ENCODE measurements at places on chromosomes 7 and 10. TPM values are rescaled to one million over a fixed set of nuclear protein-coding genes. Genes with fewer than 3 reads are reported as not detected.

The EPHA1 gene
- not detected for total RNA-seq

The LIPJ gene
- 0.16 TPM for total RNA-seq

The AQP1 gene
- 191 TPM for total RNA-seq

GRCh38 chr10:75858339-75858738 is 426.9 kb downstream of the LRMDA start:
- no peak for DNase-seq

DNA sequence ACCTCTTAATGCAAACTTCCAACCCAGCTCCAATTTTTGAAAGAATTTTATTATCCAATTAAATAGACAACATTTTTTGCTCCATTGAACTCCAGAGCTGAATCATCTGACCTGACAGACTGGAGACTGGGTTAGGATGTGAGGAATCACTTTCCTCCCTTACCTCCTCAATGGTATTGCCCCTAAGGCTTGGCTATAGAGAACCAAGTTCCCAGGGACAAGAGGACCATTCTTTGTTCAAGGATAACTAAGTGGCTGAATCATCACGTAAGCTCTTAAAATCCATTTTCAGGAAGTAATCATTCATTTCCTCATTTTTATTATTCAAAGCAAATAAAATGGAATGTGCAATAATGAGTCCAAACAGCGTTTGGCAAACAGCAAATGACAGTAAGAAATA is 335.1 kb downstream of the GATA3 start:
- no peak for DNase-seq

- DNase-seq, result no peak
Observed at GRCh38 chr7:83365746-83366145, 203.1 kb upstream of the PCLO start.

DNA sequence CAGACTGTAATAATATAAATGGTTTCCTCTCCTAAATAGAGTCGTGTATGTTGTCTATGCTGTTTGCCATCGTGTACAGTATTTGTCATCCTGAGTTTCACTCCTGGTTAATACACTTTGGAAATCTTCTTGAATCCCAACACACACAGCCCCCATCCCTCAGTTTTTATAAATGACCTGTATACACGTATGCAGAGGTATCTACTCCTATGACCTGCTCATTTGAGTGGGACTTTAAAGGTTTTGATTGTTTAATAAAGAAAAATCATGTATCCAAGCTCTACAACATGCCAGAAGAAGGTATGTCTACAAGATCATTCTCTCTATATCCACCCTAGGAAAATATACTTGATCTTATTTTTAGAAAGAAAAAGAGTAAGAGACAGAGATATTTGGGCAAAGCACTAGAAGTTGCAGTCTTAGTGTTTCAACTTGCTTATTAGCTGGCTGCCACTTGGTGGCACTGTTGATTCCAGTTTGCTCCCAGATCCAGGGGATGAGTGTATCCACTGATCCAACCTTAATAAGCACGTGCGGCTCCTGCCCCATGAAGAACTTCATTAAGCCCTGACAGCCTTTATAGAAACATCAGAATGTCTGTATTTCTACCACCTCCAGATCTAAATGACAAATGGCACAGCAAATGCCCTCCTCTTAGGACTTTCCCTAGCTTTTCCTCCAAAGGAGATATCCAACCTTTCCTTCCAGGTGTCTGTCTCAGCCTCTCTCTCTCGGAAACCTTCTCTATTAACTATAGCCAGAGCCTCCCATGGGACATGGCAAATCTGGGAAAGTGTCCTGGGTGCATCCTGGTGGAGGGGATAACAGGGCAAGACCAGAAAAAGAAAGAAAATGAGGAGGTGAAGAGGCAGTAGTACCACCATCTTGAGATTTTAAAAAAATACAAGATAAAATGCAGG is 181.6 kb upstream of the NEBL start:
- DNase-seq, result peak; percentile 68

DNA sequence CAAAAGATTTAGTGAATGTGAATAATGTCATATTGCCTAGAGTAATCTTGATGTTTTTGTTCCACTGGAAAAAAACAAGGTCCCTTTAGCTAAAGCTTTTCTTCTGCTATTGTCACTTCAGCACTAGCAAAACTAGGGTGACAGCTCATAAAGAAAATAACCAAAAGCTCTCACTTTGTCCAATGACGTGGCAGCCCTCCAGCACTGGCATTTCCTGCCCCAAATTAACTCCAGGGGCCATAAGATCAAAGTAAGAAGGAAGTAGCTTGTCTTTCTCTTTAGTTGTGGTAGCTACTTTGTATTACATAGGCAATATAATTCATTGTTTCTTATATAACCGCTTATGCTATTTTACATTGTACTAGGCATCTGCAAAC is 47.3 kb downstream of the LRRN3 start:
- no peak for DNase-seq

- no peak for DNase-seq
Observed at GRCh38 chr10:58385784-58386112, 538 bp downstream of the TFAM start.

DNA sequence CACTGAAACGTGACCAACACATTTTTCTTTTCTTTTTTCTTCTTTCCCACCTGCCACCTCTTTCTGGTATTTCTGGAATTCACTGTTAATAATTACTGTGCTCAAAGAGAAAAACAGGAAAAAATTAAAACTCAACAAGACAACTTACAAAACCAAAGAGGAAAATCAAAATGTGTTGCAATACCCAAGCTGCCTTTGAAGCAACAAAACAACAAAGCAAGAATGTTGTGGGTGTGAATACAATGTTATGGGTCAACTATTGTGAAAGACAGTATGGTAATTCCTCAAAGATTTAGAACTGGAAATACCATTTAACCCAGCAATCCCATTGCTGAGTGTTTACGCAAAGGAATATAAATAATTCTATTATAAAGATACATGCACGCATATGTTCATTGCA is 415.1 kb downstream of the GFRA1 start:
- no peak for DNase-seq

DNA sequence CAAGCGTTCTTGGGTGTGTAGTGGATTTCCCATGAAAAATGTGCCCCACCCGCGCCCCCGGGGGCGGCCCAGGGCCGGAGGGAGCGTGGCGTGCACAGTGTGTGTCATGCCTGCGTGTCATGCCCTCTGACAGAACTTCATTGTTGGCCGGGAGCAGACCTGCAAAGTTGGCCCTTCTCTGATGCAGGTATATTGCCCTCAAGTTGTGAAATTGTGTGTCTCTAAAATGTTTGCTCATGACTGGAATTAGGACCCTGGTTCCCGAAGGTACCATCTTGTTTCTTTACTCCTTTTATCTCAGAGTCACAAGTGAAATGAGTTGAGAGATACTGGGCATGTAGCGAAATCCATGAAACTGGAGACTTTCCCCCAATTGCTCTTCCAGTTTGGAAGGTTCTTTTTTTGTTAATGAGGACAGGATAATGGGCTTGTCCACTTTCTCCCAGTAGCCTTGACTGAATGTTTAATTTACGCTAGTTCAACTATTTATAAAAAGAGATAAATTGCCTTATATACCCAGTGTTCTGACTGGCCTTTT is 26.2 kb downstream of the ADK start:
- no peak for DNase-seq

- DNase-seq, result peak; percentile 76
Observed at GRCh38 chr7:63899691-63900393, 98.8 kb upstream of the ZNF722 start.

DNA sequence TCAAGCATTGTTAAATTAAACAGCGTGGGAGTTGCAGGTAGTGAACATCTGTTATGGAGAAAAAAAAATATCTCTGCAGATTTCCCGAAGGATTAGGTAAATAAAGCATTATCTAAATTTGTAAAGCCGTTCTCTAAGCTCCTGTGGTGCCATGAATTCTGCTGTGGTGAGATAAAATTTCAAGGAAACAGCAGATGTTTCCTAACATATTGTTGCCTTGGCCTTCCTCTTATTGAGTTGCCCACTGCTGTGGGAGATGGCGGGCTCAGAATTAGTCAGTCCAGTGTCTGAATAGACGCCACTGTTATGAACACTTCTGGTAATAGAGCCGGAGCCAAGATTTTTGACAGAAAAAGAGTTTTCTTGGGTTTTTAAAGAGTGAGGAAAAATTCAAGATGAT is 82.6 kb upstream of the ELMO1 start:
- DNase-seq, result no peak
